HS-27A (cell line): ENCODE measurements at places on chromosomes 1 and 21.

DNA sequence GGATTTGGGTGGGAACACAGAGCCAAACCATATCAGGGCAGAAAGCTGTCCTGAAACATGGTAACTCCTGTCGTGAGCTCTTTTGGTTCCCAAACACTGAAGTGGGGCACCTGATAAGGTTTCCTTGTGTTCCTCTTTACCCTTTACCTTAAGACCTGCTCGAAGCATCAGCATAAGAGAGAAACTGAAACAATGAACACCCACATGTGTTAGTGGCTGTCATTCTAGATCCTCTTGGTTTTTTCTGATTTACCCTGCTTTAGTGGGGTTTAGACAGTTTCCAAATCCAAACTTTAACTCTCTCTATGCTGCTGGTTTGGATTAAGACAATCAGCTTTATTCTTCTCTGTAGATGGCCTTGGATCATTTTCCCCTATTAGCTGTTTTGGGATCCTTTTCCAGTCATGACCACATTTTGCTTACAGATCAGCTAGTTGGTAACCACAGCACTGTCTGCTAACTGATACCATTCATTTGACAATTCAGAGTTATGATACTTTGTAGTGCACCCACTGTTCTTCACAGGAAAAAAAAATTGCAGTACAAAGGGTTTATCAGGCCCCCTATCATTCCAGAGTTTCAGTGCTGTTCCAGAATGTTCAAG is 975 bp upstream of the MNDA start:
- no peak for DNase-seq

DNA sequence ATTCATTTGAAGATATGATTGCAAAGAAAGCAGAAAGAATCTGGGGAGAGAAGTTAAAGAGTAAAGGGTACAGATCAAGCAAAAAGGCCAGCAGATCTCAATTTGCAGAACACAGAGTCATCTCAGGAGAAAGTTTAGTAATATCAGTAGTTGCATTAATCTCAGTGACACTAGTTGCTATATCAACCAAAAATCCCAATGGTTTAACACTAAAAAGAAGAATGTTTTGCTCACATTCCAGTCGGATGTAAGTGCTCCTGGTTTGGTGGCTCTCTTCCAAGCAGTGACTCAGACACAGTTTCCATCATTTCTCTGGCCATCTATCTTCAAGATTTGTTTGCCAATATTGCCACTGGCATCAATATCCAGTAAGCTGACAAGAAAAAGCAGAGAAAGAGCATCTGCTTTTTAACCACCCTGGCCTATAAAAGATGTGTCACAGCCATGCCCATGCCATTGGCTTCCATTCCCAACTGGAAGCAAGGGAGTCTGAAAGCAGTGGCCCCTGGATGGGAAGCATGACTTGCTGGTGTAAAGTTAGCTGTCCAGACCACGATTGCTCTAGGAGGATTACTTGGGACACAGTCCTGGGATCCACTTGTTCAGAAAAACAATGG is 45.5 kb upstream of the AIM2 start:
- DNase-seq: peak; percentile 49

- no peak for DNase-seq
Observed at GRCh38 chr1:243469497-243469896, 213.7 kb downstream of the SDCCAG8 start.

GRCh38 chr1:176144526-176144925 is 62.6 kb downstream of the COP1 start:
- DNase-seq: no peak

GRCh38 chr1:51237351-51238033 is 1.4 kb downstream of the RNF11 start:
- DNase-seq: no peak

GRCh38 chr1:94719926-94720793 is 100.0 kb upstream of the SLC44A3 start:
- no peak for DNase-seq

DNA sequence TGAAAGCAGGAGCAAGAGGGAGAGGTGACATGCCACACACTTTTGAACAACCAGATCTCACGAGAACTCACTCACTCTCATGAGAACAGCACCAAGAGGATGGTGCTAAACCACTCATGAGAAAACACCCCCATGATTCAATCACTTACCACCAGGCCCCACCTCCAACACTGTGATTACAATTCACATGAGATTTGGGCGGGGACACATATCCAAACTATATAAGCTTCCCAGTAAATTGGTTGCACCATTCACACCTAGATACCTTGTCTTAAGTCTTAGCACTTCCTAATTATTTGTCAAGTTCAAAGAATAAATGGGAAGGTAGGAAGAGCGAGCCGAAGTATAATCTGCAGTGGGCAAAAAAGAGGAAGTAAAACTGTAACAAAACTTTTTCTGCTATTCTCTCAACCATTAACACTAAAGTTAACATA is 34.3 kb downstream of the AMY1C start:
- no peak for DNase-seq

DNA sequence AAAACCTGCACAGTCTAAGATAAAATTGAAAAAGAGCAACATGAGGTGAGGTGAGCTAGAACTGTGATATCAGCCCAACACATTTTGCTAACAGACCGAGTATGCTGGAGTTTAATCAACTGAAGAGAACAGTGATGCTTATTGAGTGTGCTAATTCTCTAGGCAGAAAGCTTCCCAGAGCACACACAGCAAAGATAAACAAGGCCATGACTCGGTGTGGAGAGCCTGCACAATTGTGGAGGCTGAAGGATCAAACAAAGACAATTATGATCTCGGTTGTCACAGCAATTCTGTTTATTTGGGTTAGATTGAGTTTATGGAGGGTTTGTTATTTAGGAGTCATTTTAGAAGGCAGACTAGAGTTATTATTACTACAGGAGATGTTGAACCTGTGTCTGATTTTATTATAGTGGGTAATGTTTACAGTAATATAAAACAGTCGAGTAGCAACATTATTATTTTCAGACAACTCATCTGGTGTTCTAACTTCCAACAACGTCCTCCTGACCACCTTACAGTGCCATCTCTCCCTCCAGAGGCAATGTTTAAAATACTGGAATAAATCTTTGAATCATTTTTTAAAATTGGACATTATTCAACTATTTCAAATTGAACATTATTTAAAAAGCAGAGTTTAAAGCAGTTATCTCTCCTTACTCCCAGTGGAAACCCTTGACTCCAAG is 40.2 kb downstream of the DPT start:
- no peak for DNase-seq

DNA sequence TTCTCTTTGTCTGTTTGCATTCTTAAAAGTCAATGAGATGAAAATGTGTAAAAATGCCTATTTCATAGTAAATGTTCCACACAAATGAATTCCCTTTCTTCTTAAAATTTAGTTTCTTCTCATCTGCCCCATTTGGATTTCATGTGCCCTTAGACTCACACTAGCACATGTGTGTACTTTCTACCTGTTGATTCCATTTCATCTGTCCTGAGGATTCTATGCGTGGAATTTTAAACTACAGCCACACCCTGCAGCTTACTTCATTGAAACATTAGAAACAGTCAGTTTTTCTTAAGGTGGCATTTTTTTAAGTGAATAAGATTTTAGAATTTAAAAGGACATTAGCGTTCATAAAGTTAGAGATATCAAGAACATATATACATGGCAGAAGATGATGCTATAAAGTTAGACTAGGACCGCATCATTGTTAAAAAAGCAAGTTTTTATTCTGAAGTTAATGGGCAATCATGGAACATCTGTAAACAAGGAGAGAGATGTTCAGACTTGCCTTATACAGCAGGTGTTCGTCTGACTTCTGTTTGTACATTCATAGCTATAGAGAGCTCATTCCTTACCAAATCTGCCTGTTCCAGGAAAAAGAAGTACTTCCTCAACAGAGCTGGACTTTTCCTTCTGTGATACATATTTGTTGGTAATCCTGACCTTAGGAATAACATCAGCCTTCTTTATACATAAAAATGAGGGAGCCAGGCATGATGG is 3.9 kb upstream of the TUT4 start:
- DNase-seq: no peak

DNA sequence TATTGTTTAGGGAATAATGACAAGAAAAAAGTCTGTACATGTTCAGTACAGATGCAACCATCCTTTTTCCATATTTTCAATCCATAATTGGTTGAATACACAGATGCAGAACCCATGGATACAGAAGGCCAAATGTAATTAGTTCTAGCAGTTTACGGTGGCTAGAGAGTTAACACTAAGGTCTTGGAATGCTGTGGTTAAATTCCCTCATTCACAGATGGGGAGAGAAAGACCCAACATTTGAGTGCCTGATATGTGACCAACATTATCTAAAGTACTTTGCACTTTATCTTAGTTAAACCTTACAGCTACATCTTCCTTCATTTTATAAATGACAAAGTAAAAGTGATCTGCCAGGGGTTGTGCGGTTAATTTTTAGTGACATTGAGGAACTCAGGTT is 5.3 kb downstream of the SCMH1 start:
- DNase-seq: no peak

DNA sequence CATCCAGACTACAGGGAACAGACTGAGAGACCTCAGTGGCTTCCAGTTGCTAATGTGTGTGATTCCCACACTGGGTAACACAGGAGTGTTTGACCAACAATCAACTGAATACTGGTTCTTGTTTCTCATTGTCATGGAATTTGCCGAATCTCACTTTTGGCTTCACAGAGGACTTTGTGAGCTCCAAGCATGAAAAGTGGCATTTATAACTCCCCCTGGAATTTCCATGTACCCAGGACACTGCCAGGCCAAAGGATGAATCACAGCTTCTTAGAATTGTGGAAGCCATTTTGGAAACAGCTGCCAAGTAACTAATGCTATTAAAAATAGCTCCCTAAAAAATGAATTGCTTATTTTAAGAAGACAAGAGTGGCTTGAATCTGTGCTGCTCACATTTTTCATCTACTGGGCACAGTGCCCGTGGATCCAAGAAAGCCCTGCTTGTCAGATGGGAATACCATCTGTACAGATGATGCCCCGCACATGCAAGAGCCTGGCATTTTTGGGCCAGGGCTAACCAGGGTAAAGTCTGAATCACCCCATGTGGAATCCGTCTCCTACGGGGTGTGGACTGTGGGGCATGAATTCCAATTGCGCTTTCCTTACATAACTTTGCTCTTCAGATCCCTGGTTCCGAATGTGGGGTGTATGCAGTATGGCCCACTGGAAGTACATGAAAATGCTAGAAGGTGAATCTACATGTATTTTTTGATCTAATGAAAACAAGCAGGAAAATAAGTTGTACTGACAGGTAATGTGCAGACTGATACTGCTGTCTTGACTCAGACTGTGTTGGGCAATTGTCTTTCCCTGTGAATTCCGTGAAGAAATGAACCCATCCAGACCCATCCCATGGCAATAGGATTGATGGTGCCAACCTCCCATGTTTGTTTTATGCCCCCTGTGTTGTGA is 487.3 kb downstream of the SIPA1L2 start:
- peak; percentile 96 for DNase-seq

- no peak for DNase-seq
Observed at GRCh38 chr1:145983960-145984830, 12.2 kb downstream of the TXNIP start.

DNA sequence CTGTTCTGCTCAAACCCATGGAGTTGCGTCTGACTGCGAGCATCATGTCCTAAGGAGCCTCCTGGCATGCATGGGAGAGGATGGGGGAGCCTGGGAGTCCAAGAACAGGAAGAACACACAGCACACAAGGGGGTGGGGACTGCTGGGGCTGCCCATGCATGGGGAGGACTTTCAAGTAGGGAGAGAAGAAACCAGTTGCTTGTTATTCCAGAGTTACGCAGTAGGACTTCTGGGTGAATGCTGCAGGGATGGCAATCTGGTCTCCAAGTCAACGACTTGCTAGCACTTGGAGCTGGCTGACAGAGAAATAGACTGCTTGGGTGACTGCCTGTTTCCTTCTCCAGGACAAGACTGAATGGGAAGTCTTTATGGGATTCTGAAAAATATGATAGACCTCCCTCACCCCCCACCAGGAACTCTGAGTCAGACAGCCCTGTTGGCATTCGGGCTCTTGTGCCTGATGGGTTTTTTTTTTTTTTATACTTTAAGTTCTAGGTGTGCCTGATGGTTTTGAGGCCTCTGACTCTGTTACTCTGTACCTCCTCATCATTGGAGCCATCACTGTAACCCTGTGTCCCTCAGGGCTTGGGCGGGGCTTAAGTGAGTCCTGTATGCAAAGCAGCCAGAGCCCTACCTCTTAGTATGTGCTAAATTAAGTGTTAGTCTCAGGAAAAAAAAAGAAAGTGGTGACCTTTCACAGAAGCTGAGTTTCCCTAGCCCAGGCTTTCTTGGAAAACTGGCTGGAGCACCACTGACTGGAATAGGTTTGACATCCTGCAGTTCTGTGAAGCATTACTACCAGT is 30.3 kb downstream of the MAP3K21 start:
- DNase-seq: no peak

GRCh38 chr1:233735847-233736246 is 121.9 kb downstream of the KCNK1 start:
- DNase-seq: no peak

GRCh38 chr1:12424087-12424529 is 193.9 kb downstream of the DHRS3 start:
- DNase-seq: no peak

DNA sequence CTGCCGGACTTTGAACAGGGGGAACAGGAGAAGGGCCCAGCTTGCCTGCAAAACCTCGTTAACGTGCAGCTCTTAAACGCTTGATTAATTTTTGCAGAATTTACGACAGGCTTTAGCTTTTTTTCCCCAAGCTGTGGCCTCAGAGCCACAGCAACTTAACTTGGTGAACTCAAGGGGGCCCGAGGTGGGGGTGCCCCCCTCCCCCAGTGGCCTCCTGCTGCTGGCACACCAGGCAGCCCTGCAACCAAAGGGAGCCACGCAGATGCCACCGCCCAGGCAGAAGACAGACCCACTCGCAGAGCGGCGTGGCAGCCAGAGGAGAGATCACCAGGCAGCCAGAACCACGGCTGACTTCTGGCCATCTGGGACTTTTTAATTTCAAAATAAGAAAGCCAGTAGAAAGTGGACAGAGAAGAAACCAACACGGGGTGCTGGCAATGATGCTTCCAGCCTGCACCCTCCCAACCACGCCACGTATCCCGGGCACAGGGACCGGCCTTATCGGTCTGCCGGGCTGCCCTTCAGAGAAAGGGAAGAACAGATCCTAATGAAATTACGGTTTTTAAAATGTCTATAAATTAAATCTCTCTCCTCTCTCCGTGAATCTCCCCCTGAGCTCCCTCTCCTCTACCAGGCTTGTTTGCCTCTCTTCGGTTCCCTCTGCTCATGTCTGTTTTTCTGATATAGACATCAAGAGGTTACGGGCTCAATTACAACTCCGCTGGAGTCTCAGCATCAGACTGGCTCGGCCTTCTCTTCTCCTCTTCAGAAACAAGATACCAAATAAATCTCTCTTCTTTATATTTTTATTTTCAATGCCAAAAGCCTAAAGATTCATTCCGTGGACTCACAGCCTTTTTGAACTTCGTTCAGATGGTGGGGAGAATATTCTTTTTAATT is 6.4 kb downstream of the CASZ1 start:
- no peak for DNase-seq
